ENCODE measurements at places on chromosomes 4 and X. TPM values are rescaled to one million over a fixed set of nuclear protein-coding genes. Genes with fewer than 3 reads are reported as not detected.

The SCFD2 gene
- total RNA-seq: 40.7 TPM

The SLC9B1 gene
- total RNA-seq: not detected

The QRFPR gene
- total RNA-seq: not detected

The TRAM1L1 gene
- 1.0 TPM for total RNA-seq

The PNPLA4 gene
- 29.4 TPM for total RNA-seq

The HERC6 gene
- total RNA-seq: 4.8 TPM

The XK gene
- 7.7 TPM for total RNA-seq

DNA sequence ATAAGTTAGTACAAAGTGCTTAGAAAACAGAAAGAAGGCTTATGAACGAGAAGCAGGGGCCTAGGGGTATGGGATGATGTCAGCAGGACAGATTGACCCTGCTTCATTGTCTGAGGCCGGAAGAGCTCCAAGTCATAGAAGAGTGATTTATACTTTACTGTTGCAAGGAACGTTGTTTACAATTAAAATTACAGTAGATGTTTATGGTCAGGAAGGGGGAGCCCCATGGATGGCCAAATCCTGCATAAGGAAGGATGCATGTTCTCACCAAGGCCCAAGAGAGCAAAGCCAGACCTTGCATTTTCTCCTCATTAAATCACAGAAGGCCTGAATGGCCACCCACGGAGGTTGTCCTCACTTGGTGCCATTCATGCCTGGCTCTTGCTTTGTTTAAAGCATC lies 115.3 kb downstream of the LDB2 start:
- DNase-seq: no peak

GRCh38 chr4:169251291-169252235 lies 19.2 kb downstream of the SH3RF1 start:
- DNase-seq: peak; percentile 91

DNA sequence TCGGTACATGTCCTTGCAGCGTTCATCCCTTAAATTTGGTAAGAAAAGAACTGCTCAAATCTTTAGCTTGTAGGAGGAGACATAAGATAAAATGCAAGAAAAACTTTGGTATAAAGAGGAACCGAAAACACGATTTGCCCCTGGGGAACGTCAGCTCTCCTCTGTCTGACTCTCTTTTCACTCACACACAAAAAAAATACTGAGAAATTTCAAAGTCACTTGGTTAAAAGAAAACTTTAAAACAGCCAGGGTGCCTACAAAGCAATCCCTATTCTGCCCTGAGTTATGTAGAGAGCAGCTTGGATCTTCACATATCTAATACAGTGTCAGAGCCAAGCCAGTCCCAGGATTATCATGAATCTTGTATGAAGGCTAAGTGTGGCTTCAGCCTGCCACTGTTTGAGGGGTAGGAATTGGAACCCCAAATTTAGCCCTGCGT lies 248.5 kb upstream of the CXXC4 start:
- DNase-seq: no peak

GRCh38 chrX:46326161-46326560 lies 219.1 kb downstream of the ZNF674 start:
- DNase-seq: peak; percentile 63

DNA sequence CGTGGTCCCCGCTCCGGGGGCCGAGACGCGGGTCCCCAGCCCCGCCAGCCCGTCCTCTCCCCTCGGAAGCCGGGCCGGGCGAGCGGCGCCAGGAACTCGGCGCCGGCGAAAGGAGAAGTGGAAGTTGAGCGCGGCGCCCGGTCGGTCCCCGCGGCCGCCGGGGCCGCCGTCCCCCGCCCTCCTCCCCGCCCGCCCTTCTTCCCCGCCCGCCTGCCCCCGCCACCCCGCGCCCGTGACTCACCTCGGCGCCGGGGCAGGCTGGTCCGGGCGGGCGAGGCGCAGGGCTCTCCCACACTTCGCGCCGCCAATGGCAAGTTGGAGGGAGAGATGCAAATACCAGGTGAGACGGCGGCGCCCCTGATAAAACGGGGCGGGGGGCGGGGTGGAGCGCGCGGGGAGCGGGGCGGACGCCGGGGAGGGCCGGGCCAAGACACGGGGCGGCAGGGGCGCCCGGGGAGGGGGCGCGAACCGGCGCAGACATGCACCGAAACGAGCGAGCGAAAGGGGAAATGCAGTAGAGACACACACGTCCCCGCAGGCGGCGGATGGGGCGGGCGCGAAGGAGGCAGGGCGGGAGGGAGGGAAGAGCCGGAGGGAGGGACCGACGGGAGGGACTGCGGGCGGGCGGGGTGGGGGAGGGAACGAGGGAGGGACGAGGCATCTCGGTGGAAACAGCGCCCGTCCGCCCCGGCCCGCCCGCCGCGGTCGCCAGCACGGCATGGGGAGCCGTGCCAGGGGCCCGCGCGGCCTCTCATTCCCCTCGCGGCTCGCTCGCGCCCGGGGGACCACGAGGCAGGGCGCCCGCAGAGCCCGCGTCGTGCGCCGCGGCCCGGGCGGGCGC lies at the start of gene ELF4:
Gene ELF4 (minus strand): TSS at position 119 of the 841 bp plus-strand sequence. CDS start 29,167 bp downstream, outside the sequence.
- DNase-seq: peak; percentile 68

DNA sequence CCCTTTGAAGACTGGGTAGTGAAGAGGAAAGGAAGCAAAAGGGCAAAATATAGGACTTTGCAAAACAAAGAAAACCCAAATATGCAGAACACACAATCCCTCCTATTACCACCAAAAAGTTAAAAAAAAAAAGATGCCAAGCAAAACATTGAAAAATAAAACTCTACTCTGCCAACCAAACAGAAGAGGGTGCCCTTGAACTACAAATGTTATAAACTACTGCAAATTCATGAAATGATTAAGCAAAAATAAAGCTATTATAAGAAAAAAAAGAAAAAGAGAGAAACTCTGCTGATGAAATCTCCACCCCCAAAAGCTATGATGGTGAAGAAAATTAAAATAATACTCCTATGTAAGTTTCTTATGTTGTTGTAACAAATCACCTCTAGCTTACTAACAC lies 168.5 kb upstream of the STK26 start:
- peak; percentile 34 for DNase-seq

GRCh38 chr4:119025916-119026661 lies 109.5 kb upstream of the MYOZ2 start:
- DNase-seq: peak; percentile 60

GRCh38 chr4:3308691-3309090 lies 15.9 kb downstream of the RGS12 start:
- DNase-seq: no peak

DNA sequence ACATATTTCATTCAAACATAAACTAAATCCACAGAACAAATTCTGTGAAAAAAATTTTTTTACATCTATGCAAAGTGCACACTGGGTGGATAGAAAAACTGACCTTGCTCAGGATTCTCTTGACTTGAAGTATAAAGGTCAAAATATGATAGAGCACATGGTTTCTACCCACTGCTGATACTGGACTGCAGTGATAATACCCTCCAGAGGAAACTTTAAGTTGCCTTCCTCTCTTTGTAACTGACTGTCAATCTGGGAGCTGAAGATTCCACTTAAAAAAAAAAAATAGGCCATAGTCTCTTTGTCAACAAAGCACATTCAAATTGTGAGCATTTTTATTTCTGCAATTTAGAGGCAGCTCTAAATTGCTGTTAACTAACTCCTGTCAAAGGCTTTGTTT lies 3.2 kb upstream of the AMMECR1 start:
- no peak for DNase-seq

- no peak for DNase-seq
Observed at GRCh38 chrX:101986586-101986985, 54.8 kb upstream of the ZMAT1 start.

DNA sequence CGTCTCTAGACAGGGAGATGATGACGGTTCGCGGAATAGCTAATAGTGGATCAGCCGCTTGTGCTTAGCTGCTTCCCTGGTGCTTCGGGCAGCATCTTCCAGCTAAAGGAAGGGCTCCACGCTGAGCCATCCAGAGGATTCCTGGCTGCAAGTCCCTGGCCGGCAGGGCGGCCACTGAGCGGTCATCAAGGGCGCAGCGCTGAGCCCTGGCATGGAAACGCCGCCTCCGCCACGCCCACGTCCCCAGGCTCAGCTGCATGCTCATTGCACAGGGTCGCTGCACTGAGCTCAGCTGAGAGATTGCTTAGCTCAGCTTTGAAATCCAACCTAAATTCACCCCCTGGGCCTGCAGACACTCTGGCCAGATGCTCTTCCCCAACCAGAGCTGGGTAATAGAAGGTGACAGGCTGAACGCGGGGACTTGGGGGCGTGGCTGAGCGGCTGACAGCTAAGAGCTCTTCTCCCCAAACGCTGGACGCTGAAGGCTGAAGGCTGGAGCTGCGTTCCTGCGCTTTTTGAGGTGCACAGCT lies 118.2 kb upstream of the KIT start:
- no peak for DNase-seq

- DNase-seq: no peak
Observed at GRCh38 chrX:149073479-149073878, 431.6 kb downstream of the IDS start.

DNA sequence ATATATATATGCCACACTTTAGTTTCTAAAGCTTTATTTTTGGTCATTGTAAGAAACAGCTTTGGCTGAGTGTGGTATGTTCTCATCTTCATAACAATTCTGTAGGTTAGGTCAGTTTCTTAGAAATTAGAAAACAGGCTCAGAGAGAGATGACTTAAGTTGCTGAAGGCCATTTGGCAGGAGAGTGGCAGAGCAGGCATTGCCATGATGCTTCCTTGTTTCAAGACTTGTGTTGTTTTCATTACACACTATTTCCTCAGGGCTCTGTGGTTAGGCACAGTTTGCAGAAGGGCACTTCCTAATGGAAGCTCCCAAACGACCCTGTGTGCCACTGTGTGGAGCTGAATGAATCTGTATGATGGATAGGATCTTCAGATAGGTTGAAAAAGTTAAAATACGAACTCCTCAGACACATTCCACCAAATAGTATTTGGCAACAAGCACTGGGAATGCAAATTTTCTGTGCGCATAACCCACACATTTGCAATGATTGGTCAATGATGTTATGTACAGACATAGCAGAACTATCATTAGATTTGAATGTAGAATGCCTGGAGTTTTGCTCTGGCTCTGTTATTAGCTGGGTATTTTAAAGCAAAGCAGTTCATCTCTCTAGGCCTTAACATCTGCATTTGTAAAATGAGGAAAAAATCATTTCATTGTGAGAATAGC lies 274.3 kb upstream of the HS3ST1 start:
- DNase-seq: peak; percentile 37

GRCh38 chr4:4805887-4806286 lies 53.6 kb upstream of the MSX1 start:
- DNase-seq: no peak

DNA sequence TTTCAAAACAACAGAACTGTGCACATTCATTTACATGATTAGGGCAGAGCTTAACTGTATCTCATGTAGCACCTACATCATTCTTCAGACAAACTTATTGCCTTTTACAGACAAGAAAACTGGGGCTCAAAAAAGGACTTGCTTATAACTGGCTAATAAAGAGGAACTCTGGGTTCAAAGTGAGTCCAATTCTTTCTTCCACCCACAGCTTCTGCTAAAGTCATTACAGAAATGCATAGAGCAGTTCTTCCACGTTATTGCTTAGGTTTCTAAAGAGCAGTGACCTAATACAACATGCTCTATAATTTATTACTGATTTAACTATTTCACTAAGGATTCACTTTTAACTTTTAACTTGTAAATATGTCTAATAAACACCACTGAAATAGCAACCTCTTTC lies 60.6 kb downstream of the ELOVL6 start:
- no peak for DNase-seq

DNA sequence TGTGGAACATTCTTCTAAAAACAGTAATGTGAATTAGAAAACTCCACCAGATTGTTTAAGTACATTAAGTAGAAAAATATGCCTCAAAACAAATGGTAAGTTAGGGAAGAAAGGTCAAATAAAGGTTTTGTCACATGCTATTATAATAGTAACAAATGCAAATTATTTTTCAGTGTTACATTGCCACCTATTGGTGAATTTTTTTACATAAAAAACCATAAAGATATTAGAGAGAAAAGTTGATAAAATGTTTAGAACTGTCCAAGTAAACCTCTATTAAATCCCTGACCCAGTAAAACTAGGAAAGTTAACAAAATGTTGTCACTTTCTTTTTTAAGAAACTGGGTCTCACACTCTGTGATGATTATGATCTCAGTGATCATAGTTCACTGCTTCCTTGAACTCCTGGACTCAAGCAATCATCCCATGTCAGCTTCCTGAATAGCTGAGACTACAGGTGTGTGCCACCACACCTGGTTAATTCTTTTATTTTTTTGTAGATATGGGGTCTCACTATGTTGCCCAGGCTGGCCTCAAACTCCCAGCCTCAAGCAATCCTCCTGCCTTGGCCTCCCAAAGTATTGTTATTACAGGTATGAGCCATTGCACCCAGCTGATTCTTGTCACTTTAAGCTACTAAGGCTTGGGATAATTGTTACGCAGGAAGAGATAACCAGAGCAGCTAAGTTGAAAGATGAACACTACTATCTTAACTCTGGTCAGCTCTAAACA lies 157.6 kb downstream of the ATRX start:
- DNase-seq: peak; percentile 40

DNA sequence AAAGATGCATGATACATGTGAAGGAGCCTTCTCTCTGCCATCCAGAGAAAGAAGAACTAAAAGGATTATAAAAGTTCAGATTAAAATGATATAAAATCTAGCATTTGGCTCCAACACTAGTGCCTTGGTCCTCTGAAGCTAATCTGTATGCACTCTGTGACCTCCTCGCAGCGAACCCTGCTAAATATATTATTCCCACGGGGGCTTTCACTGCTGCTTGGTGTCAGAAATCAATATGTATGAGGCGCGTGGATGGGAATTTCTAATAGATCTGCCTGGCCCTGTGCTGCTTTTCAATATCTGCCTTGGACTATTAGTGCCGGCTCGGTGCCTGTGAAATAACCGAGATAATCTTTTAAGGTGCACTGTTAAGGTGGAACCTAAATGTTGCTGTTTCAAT lies 69.7 kb downstream of the CXXC4 start:
- DNase-seq: no peak

- peak; percentile 65 for DNase-seq
Observed at GRCh38 chr4:97720869-97721432, 422.3 kb downstream of the STPG2 start.

GRCh38 chrX:86711531-86712180 lies 563.4 kb downstream of the DACH2 start:
- no peak for DNase-seq

- no peak for DNase-seq
Observed at GRCh38 chr4:147139455-147140198, 194.0 kb upstream of the TTC29 start.

DNA sequence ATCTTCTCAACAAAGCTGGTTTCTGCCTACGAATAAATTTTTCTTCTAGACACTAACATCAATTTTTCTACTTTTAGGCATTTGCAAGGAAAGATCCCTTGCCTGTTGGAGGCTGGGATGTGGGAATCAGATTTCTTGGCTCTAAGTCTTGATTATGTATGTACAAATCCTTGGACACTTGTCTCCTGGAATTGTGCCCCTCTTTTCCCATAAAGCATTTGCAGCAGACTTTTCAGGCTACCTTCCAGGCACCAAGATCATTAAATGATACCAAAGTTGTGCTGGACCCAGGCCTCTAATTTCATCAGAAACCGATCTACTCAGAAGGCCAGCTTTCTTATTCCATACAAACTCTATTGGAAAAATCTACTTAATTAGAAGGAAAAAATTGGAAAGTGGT lies 339.5 kb upstream of the DIPK2B start:
- DNase-seq: no peak
